Stimulated activated CD8-positive, alpha-beta memory T cell treated with anti-CD3 and anti-CD28 coated beads, Interleukin-4, amount 100 ng/mL, for 1 hour (primary cell): ENCODE measurements at places on chromosomes 2 and 18.

GRCh38 chr2:238901461-238902057 lies 53.7 kb downstream of the TWIST2 start:
- no peak for DNase-seq

DNA sequence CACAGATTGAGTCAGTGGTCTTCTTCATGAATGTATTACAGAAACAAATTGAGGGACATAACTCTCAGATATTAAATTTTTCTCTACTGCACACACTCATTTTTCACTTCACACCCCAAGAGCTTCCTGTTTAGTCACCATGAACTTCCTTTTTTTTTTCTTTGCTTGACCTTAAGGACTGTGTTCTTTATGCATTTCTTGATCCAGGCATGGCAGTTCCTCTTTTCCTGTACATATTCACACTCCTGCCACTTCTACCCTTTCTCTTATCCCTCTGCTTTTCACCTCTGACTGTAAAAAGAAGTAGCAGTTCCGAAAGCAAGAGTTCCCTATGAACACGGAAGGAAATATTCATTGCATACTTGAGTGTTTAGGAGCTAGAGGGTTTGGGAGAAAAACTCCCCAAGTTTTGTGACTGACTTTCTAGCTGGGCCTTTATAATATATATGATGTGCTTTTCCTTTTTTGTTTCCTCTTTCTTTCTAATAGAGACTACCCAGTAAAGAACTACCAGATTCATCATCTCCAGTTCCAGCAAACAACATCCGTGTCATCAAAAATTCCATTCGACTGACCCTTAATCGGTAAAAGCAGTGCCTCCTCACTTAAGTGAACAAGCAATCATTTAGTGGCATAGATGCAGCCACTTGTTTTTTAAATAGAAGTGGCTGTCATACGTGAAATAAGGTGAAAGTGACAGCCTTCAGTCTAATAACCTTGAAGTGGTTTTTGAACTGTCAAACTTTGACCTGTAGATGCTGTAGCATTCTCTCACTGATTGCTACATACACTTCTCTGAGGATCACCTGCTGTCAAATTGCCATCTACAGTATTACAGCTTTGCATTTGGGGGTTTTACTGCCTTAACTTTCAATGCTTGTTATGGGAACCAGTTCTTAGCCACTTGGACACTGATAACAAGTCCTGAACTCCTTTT lies 40.8 kb downstream of the PAPOLG start:
- DNase-seq, result no peak

DNA sequence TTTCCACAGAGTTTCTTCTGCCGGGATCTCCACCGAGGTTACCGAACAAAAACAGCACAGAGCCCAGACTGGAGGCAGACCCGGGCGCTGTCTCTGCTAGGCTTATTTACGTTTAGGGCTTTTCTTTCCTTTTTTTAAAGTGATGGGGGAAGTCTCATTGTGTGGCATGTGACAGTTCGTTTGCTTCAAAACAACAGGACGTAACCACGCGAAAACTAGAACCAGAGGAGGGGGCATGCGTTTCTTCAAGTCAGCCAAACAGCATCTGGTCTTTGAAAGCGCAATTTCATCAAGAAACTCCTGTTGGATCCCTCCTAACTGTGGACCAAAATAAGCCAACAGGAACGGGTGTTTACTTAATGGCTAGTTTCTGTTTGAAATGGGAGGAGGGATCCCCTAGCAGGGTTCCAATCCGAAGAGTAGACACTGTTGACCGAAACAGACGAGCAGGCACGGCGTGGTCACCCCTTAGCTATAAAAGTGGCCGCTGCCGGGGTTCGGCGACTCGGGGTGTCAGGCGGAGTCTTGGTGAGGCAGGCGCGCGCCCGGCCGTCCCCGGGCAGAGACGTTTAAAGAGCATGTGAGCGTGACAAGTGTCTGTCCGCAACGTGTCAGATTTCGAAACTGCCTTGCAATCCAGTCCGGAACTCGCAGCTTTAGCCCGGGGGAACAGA lies 997 bp upstream of the TGIF1 start:
- peak; percentile 47 for DNase-seq

DNA sequence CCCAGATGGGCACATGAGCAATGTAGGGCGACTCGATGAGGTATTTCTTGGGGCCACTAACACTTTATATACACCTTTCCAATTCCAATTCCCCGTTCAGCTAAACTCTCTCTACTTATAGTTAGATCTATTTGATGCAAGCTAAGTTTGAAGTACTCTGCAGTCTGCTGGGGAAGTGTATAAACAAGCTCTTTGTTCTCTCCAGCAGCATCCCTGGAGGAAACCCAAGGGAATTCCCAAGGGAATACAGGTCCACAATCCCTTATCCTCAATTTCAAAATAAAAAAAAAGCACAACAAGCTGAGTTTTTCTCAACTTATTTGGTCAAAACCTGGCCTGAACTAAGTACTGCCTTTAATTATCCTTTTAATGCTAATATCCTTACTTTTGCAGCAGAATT lies 433.3 kb downstream of the NBAS start:
- DNase-seq, result no peak

DNA sequence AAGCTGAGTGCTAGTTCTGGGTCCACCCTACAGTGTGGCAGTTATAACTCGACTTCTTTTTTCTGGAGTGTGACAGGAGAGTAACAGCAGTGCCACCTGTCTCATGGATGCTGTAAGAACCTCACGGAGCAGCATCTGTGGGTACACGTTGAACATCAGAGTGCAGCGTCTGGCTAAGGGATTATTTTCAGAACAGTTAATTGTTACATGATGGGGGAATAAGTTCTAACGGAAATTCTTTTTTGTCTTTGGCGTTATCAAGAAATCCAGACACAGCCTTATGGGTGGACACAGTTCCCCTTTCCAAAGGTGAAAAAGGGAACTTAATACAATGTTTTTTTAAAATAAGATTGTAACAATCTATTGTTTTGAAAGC lies 28.3 kb upstream of the TOGARAM2 start:
- no peak for DNase-seq

GRCh38 chr2:112216167-112216566 lies 38.7 kb downstream of the ZC3H8 start:
- no peak for DNase-seq

GRCh38 chr18:9987931-9988330 lies 74.1 kb downstream of the VAPA start:
- DNase-seq, result no peak
